Dorsolateral prefrontal cortex (tissue), 122 donors: ENCODE measurements at places on chromosomes 6 and 20.

- no peak for DNase-seq
These were observed 192.5 kb downstream of the PTPRK start for GRCh38 chr6:128327890-128328289.

DNA sequence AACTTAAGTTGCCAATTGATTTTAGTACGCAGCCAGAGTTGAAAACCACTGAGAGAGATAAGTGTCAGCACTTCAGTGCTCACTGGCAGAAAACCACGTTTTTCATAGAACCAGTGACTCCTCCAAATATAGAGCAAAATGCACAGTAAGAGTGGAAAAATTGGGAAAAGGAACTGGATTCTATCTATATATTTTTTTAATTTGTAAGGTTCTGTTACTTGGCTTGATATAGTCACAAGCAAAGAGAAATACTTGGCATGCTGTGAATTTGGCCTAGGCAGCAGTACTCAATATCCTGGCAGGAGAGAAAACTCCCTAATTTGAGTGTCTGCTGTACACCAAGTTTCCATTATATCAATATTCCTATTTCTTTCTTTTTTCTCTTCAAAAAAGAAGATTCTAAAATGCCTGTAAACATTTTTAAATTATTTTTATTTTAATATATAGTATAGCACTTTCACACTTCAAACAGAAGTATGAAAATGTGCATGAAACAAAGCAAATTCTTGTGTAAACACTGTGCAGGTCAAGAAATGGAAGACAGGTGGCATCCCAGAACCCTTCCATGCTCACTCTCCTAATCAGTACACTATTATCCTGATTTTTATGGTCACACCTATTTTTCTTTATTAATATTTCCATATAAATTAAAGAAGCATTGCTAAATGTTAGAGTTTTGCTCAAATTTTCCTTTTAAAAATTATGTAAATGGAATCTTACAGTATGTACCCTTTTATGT, 561.8 kb upstream of the RNF217 start:
- no peak for DNase-seq

DNA sequence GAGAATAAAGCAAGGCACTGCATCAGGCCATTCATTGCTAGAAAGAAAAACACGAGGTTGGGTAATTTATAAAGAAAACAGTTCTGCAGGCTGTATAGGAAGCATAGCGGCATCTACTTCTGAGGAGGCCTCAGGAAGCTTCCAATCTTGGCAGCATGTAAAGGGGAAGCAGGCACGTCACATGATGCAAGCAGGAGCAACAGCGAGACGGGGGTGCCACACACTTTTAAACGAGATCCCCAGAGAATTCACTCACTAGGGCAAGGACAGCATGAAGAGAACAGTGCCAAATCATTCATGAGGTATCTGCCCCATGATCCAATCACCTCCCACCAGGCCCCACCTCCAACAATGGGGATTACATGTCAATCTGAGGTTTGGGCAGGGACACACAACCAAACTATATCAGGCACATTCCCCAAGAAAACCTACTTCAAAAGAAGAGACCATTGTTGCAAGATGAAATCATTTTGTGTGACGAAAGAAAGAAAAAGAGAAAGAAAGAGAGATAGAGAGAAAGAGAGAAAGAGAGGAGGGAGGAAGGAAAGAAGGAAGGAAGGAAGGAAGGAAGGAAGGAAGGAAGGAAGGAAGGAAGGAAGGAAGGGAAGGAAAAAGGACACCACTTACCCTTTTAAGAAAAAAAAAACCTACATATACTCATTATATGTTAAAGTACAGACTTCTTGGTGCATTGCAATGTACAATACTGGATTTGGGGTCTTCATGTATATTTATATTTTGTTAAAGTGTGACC, 95.9 kb upstream of the PLEKHG1 start:
- DNase-seq, result no peak

GRCh38 chr6:137219664-137220252, 573 bp upstream of the IFNGR1 start:
- DNase-seq, result no peak

- DNase-seq, result no peak
These were observed 66.6 kb downstream of the AKAP12 start for GRCh38 chr6:151306269-151306783.

GRCh38 chr20:2800521-2801285, at the start of gene CPXM1:
TSS of gene CPXM1 (minus strand) at chr20:2800627. CDS start at chr20:2800572, 55 bp downstream.
- DNase-seq, result no peak
